NCI-H2081 treated with DMSO at 0.1 percent for 48 hours (cell line): ENCODE measurements at places on chromosomes 16 and 17.
A peak's percentile ranks its signal among the peaks of the same experiment; 100 is the strongest.

GRCh38 chr17:80851277-80851925 lies 140.2 kb upstream of the CHMP6 start:
- DNase-seq, result no peak

- no peak for DNase-seq
Observed at GRCh38 chr17:82598256-82599119, 49.8 kb downstream of the WDR45B start.

DNA sequence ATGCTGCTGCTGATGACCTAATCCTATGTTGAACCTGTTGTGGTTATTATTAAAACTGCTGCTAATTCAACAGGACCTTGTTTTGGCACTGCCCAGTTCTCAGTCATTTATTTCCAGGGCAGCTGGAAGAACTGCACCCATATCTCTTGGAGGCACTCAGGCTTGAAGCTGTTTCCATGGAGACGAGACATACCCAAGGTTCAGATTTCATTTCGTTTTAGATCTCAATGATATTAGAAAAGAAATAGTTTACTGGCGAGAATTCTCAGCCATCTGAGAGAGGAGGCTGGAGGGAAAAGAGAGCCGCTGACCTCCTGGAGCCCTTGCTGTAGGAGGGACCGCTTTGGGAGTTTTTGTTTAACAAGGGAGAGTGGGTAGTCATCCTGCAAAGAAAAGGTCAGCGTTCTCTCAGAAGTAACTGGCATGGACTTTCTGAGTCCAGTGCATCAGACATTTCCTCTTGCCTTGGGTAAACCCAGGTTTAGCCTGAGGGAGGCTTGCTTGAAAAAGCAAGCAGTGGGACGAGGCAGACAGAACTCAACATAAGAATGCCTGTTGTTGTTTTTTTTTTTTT lies 75.4 kb downstream of the YPEL2 start:
- no peak for DNase-seq

- no peak for DNase-seq
Observed at GRCh38 chr16:68345958-68346635, 35.3 kb downstream of the PRMT7 start.

- DNase-seq, result no peak
Observed at GRCh38 chr16:84820305-84820684, 510 bp downstream of the CRISPLD2 start.

DNA sequence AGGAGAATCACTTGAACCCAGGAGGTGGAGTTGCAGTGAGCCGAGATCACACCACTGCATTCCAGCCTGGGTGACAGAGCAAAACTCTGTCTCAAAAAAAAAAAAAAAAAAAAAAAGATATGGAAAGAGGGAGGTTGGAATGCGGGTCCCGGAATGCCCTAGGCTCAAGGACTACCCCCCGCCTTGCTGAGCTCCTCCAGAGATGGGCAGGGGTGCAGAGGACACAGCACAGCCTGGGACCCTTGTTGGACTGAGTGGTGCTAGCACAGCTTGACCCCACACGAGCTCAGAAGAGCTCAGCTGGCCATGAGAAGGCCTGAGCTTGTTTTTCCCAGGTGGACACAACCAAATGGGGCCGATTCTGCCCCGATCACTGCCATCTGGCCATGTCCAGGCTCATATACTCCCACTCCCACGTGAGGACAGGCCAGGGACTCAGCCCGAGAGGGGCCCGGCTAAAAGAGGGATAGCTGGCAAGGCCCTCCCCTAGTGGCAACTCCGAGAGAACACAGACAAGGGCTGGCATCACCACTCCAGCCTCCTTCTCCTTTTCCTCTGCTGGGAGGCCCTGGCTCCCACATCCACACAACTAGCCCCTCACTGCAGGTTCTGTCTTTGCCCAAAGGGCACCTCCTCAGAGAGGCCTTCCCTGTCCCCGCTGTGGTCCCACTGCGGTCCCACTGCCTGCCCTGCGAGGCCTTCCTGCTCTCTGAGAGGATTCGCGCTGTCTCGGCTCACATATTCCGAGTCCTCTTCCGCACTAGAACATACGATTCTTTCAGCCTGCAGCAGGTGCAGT lies 11.0 kb downstream of the SGCA start:
- no peak for DNase-seq

DNA sequence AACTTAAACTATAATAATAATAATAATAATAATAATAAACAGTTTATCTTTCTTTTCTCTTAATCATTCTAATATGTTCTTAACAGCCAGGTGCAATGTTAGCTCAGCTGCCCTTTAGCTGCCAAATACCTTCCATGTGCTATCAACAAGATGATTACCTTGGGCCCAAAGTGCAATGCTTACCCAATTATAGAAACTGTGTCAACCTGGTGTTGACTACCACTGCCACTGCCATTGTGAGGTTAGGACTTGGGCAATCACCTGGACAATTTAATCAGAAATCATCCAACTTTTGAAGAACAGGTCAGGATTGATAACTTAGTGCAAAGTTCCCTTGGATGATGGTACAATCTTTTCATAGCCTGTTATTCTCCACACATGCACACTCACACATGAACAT lies 371.8 kb upstream of the SALL1 start:
- no peak for DNase-seq

DNA sequence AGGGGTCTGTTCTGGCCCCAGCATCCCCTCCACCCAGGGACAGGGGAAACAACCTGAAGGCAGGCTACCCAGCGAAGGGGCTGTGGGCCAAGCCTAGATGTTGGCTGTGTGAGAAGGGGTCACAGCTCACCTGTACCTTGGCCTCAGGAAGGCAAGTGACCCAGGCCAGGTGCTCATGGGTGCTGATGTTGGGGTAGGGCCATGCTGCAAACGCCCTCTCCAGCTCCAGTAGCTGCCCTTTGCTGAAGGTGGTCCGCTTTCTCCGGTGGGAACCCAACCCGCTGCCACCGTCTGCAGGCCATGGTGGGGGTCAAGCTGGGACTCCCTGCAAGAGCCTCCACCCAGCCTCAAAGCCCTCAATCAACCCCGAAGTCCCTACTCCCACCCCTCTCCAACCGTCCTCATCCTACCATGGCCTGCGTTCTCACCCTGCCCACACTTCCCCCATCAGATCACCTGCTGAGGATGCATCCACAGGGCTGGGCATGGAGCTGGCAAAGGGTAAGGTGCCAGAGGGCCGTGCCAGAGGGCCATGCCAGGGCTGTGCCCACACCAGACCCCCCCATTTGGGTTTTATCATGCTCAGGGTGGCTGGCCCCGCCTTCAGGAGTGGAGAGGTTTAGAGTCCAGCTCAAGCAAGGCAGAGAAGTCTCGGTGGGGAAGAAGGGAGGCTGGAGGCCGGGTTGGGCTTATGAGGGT lies at the start of gene SEBOX:
SEBOX (minus strand) TSS at position 535 of the 699 bp plus-strand sequence; CDS start at position 487, 48 bp downstream.
- DNase-seq, result no peak

GRCh38 chr17:33142705-33143299 lies 150.3 kb downstream of the ASIC2 start:
- no peak for DNase-seq

GRCh38 chr17:57874434-57875289 lies 24.8 kb upstream of the MRPS23 start:
- DNase-seq, result no peak

DNA sequence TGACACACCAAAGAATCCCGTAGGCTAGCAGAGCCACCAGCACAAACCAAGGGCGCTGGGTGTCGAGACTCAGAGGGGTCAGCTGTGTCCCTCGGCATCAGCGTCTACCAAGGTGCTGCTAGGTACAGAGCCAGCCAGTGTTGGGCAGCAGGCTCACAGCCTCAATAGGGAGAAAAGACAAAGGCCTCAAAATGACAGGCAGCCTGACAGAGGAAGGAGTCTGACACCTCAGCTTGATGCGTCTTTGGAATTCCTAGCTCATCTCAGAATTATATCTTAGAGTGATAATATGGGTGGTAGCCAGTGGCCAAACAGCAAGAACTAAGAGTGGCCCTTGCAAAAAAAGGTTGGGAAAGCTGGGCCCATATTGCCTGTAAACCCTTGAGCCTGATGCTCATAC lies 45.9 kb downstream of the HS3ST3B1 start:
- no peak for DNase-seq

- DNase-seq, result peak; percentile 27
Observed at GRCh38 chr17:41801374-41802271, 10.1 kb downstream of the P3H4 start.

GRCh38 chr16:52308051-52308450 lies 238.9 kb downstream of the TOX3 start:
- no peak for DNase-seq

DNA sequence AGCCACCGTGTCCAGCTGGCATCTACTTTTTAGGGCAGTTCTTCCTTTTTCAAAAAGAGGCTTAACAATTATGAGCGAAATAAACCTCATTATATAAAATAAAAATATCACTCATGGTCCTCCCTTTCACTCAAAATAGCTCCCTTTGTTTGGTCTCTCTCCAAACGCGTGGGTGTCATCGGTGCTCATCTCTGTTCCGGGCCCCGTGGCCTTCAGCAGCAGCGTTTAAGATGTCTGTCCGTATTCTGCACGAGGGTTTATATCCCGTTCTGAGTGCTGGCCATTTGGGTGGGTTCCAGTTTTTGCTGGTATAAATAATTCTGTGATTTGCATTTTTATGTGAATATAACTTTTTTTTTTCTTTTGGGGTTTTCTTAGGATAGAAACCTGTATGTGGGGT lies 33.4 kb downstream of the PRMT7 start:
- no peak for DNase-seq

DNA sequence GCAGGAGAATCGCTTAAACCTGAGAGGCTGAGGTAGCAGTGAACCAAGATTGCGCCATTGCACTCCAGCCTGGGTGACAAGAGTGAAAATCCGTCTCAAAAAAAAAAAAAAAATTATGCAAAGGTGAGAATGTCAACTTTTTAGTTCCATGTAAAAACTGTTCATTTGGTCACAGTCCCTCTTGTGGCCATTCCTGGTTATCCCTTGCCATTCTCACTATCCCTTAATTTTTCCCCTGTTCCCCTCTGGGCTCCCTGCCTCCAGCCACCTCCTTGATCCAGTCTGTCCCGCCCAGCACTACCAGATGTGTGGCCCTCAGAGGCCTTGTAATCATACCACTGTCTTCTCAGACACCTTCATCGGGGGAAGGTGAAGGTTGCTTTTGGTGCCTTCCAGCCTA lies 23.4 kb downstream of the DCAF7 start:
- DNase-seq, result no peak

GRCh38 chr17:40843242-40843641 lies 20.8 kb upstream of the KRT10 start:
- no peak for DNase-seq

GRCh38 chr17:78922816-78923498 lies 2.2 kb downstream of the TIMP2 start:
- no peak for DNase-seq
